Inflammatory macrophage (primary cell): ENCODE measurements at places on chromosomes 13 and 19.

- peak; percentile 29 for DNase-seq
These were observed 62.0 kb downstream of the ABCC4 start for GRCh38 chr13:95239283-95239682.

DNA sequence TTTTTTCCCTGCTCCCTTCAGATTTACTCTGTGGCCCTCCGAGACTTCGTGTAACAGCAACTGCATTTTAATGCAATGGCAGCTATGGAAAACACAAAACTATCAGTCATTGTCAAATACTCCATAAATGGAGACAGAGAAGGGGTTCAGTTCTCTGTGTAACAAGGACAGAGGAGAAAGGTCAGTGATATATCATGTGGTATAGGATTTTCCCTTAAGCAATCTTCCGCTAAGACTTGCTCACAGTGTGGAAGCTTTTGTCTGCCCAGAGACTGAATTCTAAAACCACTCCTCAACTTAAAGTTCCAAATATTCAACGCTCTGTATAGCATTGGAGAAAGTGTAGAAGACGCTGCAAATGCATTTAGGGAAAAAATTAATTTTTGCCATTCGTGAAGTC is 111.3 kb upstream of the EDNRB start:
- no peak for DNase-seq

DNA sequence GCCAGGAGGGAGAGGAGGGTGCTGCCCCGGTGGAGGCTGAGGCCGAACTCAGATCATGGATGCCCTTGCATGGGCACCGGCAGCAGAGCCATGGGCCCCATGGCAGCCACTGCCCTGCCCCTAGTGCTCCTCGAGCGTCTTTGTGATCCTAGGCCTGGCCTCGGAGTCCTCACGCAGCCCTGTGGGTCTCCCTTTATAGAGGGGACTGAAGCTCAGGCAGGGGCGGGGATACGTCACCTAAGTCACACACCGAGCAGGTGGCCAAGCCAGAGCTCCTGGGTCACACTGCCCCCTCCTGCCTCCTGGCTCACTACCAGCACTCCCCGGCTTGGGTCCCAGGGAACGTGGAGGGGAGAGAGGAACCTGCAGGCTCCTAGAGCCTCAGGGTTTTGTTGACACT is 28.7 kb downstream of the DHX34 start:
- no peak for DNase-seq

DNA sequence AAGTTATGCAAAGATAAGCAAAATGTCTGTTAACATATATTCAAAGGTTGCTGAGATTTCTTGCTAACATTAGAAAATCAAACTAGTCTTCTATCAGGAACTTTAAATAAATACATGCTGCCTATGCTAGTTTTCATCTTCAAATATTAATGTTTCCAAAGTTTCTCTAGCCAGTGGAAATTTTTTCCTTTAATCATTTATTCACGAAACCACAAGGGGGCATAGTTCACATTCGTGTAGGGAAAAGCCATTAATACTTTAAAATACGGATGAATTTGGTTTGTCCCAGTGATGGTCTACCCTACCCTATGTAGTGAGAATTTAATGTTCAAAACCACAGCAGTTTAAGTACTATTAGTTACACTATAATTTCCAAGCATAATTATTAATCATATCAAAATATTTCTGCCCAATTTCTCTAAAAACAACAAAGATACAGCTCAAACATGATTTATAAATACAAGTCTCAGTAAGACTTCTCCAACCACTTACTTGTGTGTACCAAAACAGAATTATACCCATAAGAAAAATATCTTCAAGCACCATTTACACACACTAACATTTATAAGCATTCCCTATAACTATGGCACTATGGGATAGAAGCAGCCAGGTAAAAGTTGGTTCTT is 16.2 kb downstream of the NUFIP1 start:
- peak; percentile 7 for DNase-seq

- no peak for DNase-seq
These were observed 43.6 kb downstream of the ANKRD27 start for GRCh38 chr19:32631381-32631780.

GRCh38 chr13:113399755-113400149 is 35.8 kb upstream of the GRTP1 start:
- no peak for DNase-seq

- no peak for DNase-seq
These were observed at the start of gene HSD17B14 for GRCh38 chr19:48836089-48837017. Gene HSD17B14, minus strand, starts transcription at chr19:48836491. Its CDS starts 80 bp downstream, at chr19:48836411.

DNA sequence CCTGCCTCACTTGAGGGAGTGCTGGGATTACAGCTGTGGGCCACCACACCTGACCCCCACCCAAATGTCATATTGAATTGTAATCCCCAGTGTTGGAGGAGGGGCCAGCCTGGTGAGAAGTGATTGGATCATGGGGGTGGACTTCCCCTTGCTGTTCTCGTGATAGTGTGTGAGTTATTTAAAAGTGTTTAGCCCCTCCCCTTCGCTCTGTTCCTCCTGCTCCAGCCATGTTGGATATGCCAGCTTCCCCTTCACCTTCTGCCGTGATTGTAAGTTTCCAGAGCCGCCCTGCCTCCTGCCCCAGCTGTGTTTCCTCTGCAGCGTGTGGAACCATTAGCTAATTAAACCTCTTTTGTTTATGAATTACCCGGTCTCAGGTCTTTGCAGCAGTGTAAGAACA is 13.7 kb downstream of the CHAMP1 start:
- DNase-seq: peak; percentile 39

- DNase-seq: no peak
These were observed 11.6 kb downstream of the GJB2 start for GRCh38 chr13:20181188-20181587.

- DNase-seq: no peak
These were observed 48.0 kb upstream of the IPO5 start for GRCh38 chr13:97905517-97905916.

DNA sequence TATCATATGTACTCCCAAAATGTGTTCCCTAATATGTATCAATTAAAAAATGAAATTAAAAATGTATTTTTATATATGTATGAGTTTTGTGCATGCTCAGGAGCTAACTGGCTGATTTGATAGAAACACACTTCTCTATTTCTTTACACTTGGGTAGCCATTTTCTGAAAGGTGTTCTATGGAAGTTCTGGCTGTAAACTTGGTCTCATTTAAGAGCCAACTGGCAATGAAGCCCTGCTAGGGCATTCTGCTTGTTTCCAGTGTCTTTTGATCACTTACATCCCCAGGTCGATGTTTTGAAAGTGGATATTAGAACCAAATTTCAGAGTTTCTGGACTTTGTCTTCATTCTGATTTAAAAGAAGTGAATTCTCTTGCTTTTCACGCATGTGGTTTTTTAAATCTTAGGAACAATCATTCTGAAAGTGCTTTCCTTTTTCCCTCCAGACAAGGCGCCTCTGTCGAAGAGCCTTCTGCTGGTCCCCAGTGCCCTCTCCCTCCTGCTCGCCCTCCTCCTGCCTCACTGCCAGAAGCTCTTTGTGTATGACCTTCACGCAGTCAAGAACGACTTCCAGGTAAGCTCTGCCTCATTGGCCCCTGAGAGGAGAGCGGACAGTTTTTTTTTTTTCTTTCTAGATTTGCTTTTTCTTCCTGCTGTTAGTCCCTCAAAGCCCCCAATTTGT is 20.1 kb downstream of the GPR18 start:
- DNase-seq: no peak

- no peak for DNase-seq
These were observed at the start of gene TMTC4 for GRCh38 chr13:100674572-100674871. Gene TMTC4, minus strand, starts transcription at chr13:100674795. Its CDS starts 4,433 bp downstream, at chr13:100670362.

DNA sequence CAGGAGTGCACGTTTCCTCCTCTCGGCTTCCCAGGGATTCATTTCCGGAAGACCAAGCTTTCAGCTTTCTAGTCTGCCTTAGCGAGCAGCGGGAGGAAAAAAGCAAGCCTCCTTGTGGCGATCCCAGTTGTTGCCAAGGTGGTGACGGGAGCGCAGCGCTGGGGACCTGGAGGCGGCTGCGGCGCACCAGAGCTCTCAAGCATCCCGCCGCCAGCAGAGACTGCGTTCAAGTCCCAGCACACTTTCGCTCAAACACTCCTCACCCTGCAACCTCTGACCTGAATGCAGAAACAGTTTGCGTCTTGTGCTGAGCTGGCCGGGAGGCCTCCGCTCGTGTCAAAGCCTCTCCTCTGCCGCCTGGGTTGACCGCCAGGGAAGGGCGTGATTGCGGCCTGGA is 4.9 kb downstream of the GSX1 start:
- no peak for DNase-seq

DNA sequence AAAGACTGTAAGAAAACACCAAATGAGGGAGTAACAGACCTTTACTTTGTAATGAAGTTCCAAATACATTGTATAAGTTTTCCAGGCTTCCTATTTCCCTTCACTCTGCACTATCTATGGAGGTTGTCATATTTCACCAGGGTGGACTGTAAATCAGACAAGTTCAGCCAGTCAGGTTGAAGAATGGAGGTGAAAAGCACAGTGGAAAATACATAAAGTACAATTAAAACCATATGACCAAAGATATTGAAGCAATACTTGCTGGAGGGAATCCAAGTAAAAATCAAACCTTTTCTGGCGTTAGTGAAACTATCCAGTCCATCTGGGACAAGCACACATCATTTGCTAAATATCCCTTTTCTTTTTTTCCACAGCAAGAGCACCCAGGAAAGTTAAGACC is 3.2 kb downstream of the LHFPL6 start:
- no peak for DNase-seq

GRCh38 chr19:1087813-1088415 is 7.3 kb downstream of the POLR2E start:
- peak; percentile 94 for DNase-seq

GRCh38 chr13:57857945-57858344 is 226.4 kb downstream of the PCDH17 start:
- DNase-seq: no peak

DNA sequence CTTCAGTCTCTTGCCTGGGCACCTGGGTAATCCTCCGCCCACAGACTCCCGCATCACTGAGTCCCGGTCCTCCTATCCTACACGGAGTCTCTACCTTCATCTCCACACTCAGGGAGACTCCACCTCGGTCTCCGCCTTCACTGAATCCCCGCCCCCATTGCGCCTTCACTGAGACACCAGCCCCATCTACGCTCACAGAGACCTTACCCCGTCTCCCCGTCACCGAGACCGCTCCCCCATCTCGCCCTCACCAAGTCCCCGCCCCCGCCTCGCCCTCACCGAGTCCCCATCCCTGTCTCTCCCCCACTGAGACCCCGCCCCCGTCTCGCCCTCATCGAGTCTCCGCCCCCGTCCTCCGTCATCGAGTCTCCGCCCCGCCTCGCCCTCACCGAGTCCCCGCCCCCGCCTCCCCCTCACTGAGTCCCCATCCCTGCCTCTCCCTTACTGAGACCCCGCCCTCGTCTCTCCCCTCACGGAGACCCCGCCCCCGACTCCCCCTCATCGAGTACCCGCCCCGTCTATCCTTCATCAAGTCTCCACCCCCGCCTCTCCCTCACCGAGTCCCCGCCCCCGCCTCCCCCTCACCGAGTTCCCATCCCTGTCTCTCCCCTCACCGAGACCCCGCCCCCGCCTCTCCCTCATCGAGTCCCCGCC is 23.1 kb upstream of the ZNF846 start:
- peak; percentile 83 for DNase-seq

DNA sequence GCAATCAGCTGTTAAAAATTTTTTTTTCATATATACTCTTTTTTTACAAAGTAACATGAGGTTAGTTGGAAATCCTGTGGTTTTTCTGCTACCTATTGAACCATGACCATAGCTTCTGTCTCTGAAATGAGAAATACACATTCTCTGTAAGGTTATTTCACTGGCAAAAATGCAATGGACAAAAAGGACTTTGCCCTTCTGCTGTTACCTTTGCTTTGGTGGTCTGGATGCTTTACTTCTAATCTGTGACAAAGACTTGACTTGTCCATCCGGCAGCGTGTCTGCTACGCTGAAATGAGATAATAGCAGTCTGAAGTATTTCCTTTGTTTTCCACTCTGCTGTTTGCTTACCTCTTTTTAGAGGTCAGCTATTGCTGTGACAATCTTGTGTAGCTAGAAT is 412.8 kb downstream of the SLITRK6 start:
- no peak for DNase-seq

DNA sequence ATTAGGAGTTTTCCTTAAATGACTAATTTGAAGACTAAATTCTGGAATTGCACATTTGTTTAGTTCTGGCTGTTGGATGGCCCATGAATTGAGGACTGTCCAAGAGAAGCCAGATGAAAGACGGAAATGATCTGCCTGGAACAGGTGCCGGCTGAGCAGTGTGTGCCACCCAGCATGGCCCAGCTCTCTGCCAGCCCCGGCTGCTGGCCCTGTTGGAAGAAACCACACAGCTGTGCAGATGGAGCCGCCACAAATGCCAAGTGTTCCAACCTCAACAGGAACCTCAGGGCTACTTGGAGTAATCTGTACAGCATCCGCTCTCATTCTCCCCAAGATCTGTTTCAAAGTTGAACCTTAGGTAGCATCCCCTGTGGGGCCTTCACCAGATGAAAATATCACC is 67.0 kb upstream of the STARD13 start:
- no peak for DNase-seq

GRCh38 chr13:83024955-83025594 is 857.2 kb downstream of the SLITRK1 start:
- DNase-seq: no peak

DNA sequence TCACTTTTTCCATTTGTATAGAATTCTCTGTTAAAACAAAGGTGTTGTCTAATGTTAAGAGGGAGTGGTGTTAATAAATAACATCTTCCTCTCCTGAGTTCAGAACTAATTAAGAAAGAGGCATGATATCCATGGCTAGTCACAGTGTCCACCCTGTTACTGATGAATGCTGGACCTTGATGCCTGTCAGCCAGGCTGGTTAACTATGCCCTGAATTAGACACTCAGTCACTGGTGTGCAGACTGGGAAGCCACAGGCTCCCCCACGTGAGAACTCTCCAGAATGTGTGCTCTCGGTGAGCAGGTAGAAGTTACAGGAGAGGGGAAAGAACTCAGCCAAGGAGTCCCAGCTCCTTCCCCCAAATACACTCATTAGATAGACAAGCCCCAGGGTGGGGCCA is 56.1 kb upstream of the RNF113B start:
- no peak for DNase-seq

- no peak for DNase-seq
These were observed 472.8 kb upstream of the SLITRK5 start for GRCh38 chr13:87198371-87198770.

DNA sequence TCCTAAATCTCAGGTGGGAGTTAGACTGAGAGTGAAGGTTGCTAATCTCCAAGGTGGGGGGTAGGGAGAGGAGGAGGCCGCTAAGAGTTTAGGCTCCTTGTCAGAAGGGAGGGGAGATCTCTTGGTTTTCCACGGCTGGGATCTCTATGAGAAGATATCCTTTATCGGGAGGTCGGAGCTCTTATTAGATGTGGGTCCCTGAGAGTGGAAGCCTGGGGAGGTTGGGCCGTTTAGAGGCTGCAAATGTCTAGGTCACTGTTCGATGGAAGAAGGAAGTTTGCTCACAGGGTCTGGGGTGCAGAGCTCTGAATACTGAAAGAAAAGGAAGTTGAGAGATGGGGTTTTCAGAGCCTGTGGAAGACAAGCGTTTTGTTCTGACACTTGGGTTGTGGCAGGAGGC is 3.8 kb downstream of the MYADM start:
- peak; percentile 75 for DNase-seq

- no peak for DNase-seq
These were observed 53.9 kb downstream of the MCF2L start for GRCh38 chr13:113022745-113023574.

DNA sequence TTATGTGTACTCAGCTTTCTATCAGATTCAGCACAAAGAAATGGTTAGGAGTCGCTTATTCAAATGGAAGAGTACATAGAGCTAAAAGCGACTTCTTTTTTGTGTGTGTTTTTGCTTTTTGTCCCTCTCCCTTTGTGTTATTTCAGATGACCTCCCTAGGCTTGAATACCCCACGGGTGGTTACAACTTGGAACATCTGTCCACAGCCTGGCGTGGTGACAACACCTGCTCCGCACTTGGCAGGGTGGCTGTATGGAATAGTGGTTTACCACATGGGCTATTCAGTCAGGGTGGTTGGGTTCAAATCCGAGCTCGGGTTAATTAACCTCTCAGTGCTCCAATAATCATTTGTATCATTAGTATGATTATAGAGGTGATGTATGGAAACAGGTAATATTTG is 151.6 kb upstream of the FREM2 start:
- DNase-seq: no peak
